ENCODE measurements at places on chromosomes 11 and 22.

DNA sequence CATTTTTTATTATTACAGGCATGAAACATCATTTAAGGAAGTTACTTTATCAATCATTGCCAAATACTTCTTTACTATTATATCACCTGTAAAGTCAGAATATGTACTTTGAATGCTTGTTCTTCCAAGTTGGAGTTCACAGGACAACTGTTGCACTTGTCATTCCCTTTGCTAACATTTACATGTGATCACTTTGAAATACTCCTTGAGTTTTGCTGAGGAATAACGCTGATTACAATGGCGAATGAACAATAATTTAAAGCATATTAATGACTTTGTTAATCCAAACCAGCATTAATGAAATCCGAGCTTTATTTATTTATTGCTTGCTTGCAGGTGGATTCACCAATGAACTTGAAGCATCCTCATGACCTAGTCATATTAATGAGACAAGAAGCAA lies 20.2 kb downstream of the TTC17 start:
- DNase-seq, result no peak

- DNase-seq, result no peak
Measured at GRCh38 chr11:63290285-63290684, 46.9 kb upstream of the SLC22A25 start.

DNA sequence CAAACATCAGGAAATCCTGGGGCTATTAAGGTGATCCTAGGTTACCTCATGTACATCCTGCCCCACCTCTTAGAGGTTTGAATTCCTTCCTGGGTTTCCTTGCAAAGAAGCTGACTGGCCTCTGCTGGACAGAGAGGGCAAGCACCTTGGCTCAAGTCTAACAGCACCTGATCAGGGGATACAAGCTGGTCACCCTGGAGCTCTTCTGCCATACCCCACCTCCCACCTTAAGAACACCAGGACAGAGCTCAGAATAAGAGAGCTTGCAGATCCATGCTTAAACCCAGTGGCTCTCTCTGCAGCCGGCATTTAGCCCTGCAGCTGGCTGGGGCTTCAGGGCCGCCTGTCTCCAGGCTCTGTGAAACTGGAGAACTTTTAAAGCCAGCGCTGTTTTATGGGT lies 386.6 kb upstream of the NARS2 start:
- no peak for DNase-seq

DNA sequence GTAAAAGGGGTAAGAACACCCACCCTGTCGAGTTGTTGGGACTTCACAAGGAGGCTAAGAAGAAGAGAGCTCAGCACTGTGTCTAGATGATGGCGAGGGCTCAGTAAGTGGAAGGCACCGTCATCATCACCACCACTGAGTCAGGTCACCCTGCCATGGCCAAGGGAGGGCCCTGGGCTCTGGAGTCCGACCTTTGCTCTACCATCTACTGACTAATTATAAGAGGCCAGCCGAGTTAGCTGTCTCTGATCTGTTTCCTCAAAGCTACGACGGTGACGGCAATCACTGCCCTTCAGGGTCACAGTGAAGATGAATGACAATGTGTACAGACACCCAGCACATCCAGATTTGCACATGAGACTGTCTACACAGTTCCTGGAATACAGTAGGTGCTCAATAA lies 29.3 kb downstream of the KIAA0930 start:
- DNase-seq, result no peak

- no peak for DNase-seq
Measured at GRCh38 chr11:78666675-78667160, 92.1 kb upstream of the NARS2 start.

GRCh38 chr22:24423519-24424000 lies 3.8 kb upstream of the ADORA2A start:
- peak; percentile 42 for DNase-seq

DNA sequence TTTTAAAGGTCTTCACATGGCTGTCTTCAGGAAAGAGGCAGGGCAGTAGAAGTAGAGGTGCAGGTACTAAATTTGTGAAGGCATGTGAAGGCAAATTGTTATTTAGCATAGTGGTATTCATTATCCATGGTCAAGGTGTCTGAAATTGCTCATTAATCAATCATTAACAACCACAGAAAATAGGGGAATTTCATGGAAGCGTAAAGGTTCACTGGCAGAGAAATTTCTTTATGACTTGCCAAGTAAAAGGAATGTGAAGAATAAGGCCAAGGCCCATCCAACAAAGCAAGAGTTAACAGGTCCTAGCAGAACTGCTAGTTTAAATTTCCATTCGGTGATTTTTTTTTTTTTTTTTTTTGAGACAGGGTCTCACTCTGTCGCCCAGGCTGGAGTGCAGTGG lies 59.0 kb downstream of the RSF1 start:
- DNase-seq, result no peak

GRCh38 chr11:22304337-22304961 lies 33.7 kb upstream of the SLC17A6 start:
- no peak for DNase-seq

DNA sequence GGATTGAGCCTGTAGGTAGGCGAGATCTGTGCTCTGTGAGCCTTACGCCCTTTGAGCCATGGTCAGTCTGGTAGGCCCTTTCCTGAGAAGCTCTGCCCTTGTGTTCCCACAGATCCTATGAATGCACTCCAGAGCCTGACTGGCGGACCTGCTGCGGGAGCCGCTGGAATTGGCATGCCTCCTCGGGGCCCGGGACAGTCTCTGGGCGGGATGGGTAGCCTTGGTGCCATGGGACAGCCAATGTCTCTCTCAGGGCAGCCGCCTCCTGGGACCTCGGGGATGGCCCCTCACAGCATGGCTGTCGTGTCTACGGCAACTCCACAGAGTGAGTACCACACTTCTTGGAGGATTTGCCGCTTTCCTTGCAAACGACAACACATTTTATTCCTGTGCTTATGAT lies 47.4 kb downstream of the MED15 start:
- no peak for DNase-seq

- no peak for DNase-seq
Measured at GRCh38 chr11:124276081-124276480, 19.9 kb downstream of the OR8G5 start.

DNA sequence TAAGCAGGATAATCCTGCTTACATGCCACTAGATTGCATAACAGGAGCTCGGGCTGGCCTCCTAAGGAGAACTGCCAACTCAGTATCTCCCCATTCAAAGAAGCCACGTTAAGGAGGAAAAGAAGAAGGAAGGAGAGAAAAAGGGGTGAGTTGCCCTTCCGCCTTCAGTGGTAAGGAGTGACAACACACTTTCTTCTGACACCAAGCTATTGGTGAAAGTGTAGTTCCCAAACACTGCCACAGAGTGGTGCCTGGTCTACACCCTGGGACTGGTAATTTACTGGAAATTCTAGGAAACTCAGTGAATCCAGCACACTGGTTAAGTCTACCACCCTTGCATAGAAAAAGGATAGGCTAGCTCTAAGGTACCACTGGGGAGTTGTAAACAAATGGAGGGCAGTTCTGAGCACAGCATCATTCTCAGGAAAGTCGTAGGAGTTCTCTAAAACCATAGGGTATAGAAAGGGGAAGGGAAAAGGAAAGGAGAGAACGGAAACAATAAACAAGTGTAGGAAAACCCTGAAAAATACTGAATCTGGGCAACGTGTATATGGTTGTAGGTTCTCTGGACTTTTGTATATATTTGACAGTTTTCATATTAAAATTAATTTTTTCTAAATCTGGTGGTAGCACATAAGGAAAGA lies 58.2 kb downstream of the RRAS2 start:
- DNase-seq, result no peak

GRCh38 chr11:76628408-76628947 lies 42.1 kb downstream of the LRRC32 start:
- no peak for DNase-seq

GRCh38 chr11:33716243-33716642 lies 15.6 kb upstream of the C11orf91 start:
- DNase-seq, result no peak

DNA sequence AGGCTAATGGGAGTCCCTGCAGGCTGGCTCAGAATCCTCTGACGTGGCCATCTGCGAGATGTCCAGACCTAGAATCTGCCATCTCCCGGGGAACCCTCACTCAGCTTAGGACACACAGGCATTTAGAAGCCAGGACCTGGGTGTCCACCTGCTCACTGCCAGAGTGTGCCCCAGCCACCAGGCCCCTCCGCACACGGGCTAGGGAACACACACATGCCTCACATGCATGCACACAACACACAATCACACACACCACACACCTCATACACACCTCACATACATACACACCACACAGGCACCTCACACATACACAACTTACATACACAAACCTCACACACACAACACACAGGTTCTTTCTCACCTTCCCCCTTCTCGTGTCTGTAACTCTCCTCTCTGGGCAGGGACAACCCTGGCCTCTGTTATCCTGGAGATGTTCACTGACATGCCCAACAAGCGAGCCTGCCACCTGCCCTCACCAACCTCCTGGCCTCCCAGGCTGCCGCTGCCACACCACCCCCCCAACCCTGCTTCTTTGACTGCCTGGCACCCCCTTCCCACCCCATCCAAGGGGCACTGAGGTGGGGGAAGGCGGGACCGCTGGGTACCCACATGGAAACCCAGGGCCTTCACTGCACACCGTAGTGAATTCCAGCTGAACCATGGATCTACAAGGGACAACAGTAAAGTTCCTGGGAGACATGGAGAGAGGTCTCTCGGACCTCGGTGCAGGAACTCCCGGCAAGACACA lies 38.1 kb downstream of the GNB1L start:
- DNase-seq, result no peak

DNA sequence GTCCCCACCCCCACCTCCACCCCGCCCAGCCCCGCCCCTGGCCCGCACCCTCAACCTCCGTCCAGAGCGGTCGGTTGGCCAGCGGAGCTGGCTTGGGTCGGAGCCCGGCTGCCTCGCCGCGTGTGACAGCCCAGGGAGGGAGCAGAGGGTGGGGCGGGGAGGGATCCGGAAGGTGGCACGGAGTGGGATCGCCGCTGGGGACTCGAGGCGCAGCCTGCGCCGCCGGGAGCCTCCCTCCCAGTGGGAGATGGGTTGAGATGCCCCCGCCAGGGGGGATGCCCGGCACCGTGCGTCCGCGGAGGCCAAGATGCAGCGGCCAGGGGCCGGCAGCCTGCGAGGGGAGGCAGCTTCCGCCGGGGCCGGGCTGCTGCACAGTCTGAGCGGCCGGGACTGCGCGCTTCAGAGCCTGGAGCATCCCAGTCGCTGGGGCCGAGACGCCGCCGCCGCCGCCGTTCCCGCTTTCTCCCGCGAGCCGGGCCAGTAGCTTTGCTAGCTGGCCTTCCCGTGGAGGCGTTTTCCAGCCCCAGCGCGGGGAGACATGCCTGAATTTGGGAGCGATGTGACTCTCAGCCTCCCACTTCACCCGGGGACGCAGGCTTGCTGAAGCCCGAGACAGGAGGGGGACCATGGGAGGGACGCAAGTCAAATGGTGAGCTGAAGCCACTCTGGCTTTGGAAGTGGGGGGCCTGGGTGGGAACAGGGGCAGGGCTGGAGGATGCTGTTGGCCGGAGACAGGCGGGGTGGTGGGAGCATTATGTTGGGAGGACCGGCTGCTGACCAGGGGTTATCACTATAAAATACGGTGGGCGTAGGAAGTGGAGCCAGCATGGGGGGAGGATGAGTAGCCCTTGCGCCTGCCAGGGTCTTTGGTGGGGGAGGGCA lies 40.2 kb downstream of the DIXDC1 start:
- no peak for DNase-seq

- DNase-seq, result no peak
Measured at GRCh38 chr11:20634044-20634443, 34.6 kb downstream of the SLC6A5 start.

GRCh38 chr11:122273476-122274191 lies 157.6 kb upstream of the BLID start:
- no peak for DNase-seq

- DNase-seq, result no peak
Measured at GRCh38 chr11:84212468-84213390, 926.6 kb upstream of the CCDC90B start.

GRCh38 chr11:104761511-104761910 lies 136.7 kb downstream of the CASP12 start:
- no peak for DNase-seq

DNA sequence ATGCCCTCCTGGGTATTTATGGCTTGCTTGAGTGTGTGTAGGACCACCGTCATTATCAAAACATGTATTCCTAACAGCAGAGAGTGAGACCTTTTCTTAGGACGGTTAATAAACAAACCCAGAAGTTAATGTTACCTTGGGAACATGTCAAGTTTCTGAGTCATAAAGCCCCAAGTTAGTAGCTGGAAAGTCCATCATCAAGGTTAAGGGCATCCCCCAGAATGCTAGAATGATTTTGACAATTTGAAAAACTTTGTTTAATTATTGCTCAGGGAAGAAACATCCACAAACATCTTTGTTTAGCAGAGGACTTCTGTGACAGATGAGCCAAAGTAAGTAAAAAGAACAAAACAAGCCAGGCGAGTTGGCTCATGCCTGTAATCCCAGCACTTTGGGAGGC lies 20.0 kb downstream of the CAVIN3 start:
- DNase-seq, result no peak

GRCh38 chr22:49440931-49441330 lies 386.7 kb downstream of the BRD1 start:
- no peak for DNase-seq

DNA sequence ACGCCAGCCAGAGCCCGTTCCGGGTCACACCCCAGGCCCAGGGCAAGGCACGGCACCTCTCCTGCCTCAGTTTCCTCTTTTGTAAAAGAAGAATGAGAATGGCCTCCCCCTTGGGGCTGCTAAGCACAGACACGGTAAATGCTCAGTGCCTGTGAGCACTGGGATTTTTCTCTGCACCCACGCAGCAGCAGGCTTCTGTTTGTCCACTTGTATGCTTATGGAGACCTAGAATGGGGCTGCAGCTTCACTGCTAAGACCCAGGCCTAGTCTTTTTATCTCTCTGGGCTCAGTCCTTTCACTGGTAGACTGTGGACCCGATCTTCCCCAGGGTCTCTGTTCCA lies 1327.9 kb downstream of the TBC1D22A start:
- DNase-seq, result no peak

GRCh38 chr11:102499931-102500330 lies 30.6 kb downstream of the MMP7 start:
- no peak for DNase-seq

DNA sequence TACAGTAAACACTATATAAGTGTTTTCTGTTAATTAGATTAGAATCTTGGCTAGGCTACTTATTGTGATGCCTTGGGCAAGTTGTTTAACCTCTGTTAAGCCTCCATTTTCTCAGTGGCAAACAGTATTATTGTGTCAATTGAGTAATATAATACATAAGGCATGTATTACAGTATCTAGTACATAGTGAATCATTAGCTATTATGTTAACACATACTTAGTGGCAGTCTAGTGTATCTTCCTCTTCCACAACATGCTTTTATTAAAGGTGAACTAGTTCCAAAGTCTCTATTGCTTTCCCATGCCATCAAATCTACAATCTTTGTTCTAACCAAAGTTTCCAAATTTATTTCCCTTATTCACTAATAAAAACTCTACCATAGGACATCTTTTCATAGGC lies 200.9 kb downstream of the SOX6 start:
- no peak for DNase-seq
